Activated CD8-positive, alpha-beta memory T cell treated with anti-CD3 and anti-CD28 coated beads for 1 hour (primary cell): ENCODE measurements at places on chromosomes 13 and 19.

GRCh38 chr19:4310247-4311121 is 6.1 kb downstream of the FSD1 start:
- no peak for DNase-seq

DNA sequence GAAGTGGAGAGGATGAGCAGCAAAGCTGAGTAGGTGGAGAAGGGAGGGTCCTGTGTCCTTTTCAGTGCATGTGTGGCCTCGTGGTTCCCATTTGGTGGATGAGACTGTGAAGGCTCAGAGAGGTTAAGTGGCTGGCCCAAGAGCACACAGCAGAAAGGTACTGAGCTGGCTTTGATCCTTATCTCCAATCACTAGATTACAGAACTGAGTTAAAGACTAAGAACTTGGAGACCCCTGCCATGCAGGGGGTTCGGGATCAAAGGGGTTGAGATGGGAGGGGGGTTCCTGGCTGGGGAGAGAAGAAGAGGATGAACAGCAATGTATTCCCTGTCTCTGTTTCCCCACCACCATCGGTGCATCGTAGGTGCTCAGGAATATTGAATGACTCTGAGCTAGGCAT is 11.8 kb downstream of the CELF5 start:
- DNase-seq: no peak

GRCh38 chr19:6533000-6533328 is 2.1 kb downstream of the TNFSF9 start:
- no peak for DNase-seq

DNA sequence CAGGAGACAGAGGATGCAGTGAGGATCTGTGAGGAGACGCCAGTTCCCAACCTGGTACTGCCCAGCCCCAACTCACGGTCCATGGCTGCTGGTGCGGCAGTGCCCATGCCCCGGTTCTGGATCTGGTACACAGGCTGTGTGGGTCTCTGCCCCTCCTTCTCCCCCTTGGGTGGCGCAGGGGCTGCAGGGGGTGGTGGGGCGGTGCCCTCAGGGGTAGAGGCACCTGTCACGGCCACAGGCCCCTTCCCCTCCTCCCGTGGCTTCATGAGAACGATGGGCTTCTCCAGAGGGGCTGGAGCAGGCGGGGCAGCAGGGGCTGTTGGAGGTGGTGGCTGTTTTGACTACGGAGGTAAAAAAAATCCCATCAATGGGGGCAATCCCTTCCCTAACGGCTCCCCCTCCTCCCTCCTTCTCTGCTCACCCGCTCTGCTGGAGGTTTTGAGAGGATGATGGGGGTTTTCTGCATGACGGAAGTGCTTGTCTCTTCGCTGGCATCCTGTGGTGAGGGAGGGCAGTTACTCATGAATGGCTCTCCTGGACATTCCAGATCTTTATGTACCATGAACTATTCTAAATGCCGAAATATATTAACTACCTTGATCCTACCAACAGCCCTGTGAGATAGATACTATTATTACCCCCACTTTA is 7.1 kb downstream of the SMG9 start:
- DNase-seq: no peak

GRCh38 chr19:18514800-18515682 is 6.8 kb downstream of the ELL start:
- no peak for DNase-seq

- DNase-seq: no peak
Measured at GRCh38 chr13:99528547-99528946, 27.3 kb downstream of the TM9SF2 start.

DNA sequence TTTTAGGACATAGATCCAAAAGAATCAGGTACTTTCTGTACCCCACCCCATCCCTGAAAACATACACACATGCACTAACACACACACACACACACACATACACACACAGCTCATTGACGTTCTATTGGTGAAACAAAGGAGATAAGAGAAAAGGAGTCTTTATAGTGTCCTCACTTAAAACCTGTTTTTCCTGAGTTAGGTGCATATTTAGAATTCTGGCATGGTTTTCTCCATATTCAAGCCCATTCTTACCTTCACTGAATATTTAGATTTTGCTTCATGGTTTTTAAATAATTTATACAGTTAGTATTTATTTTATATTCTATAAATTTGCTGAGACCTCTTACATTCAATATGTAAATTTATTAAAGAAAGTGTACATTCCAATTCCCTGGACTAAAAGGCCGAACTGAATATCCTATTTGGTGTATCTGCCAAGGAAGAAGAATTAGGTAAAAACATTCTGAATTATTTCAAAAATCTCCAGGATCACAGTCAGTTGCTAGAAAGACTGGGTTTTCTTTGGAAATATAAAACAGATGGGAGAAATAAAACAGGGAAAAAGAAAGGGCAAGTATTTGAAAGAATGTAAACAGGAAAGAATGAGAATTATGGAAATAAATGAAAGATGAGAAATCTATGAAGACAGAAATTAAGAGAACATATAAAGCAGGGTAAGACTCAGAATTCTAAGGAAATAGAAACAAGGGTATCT is 556.2 kb downstream of the KCTD12 start:
- DNase-seq: no peak

DNA sequence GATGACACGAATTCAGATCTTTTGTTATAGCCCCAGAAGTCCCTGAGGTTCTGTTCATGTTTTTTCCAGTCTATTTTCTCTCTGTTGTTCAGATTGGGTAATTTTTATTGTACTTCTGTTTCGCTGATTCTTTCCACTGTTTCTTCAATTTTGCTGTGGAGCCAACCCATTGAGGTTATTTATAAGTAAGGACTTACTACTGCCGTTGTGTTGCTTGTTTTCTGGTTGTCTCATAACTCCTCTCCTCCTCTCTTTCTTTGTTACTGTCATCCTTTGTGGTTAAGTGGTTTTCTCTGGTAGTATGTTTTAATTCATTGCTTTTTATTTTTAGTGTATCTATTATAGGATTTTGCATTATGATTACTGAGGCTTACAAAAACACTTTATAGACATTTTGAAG is 48.7 kb upstream of the GAS6 start:
- no peak for DNase-seq

GRCh38 chr19:16337809-16338469 is 13.3 kb downstream of the KLF2 start:
- DNase-seq: no peak

DNA sequence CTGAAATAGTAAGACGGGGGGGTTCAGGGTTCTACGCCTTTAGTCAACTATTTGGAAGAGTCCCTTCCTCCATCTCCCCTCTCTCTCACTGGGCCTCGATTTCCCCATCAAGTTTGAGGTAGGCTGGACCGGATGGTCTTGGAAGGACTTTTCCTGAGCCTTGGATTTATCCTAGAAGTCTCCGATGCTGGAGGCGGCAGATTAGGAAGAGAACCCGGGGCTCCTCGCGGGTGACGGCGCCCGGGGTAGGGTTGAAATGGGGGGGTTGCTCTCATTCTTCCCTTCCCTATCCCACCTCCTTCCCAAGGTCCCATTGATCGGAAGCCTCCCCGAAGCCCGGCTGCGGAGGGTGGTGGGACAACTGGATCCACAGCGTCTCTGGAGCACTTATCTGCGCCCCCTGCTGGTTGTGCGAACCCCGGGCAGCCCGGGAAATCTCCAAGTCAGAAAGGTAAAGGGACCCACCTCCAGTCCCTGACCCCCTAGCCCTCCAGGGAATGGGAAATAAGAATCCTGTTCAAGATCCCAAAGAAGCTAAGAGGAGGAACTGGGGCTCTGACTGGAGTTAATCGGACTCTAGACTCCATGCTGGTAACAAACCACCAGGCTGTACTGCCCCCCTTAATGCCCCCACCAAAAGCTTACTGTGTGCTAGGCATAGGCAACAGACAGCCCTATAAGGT is 781 bp downstream of the QPCTL start:
- DNase-seq: no peak

DNA sequence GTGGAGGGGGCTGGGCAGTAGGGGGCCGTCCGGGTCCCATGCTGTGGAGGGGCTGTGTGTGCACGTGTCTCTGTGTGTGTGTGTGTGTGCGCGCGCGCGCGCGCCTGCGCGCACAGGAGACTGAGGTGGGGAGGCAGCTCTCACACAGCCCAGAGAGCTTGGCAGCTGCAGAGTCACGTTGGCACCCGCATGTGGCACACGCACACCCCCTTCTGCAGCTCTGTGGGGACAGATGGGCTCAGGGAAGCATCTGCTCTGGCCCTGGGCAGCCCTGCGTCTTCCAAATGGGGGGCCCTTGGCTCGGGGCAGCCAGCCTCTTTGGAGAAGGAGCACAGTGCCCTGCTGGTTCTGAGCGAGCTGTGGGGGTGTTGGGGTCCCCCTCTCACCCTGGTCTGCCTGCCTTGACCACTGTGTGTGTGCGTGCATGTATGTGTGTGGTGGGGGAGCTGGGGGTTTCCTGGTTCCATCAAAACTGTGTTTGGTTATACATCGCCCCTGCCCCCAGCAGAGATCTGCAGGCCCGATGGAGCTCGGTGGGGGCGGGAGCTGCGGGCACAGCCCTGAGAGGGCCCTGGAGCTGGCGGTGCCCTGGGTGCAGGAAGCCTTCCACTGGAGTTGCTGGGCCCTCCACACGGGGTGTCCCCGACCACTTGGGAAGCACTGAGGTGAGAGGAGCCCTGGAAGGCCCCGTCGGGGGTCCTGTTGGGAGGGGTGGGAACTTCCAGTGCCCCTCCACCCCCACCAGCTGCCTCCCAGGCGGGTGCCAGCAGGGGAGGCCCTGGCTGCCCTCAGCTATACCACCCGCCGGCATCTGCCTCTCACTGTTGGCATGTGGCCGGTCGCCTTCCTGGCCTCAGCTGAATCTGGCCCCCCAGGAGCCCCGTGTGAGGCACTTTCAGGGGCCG is 67.1 kb downstream of the KDM4B start:
- DNase-seq: no peak

- no peak for DNase-seq
Measured at GRCh38 chr13:98180092-98180491, 3.0 kb upstream of the RNF113B start.

GRCh38 chr13:83940742-83941141 is 58.5 kb upstream of the SLITRK1 start:
- DNase-seq: no peak

DNA sequence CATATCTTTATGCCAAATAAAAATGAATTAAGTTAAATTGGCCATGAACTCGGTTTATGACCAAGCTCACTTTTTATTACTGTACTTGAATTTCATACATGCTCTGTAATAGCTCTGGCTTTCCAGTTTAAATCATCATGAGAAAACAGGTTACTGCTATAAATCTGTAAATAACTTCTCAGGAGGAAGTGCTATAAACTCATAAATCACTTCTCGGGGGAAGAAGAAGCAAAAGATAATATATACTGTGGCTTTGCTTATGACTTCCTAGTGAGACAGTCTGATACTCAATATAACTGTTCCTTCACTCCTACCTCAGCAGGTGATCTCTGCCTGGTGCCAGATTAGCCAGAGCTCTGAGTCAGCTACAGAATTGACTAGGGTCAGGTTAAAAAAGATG is 12.5 kb downstream of the SUPT20H start:
- DNase-seq: no peak

DNA sequence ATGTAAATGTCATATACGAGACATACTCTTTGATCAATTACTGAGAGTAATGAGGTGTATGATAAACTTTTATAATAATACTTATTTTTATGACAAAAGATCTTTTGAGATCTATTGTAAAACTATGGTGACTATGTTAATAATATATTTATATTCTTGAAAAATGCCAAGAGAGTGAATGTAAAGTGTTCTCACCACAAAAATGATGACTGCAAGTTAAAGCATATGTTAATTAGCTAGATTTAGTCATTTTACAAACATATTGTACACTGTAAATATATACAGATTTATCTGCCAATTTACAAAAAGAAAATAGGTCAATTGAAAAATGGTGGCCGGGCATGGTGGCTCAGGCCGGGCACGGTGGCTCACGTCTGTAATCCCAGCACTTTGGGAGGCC is 81.0 kb downstream of the GPC6 start:
- no peak for DNase-seq
